ENCODE measurements at places on chromosomes 3 and 15. TPM values are rescaled to one million over a fixed set of nuclear protein-coding genes. Genes with fewer than 3 reads are reported as not detected.

GPR27 gene
- polyA plus RNA-seq: 8.3 TPM

GOLGA8J gene
- 1.0 TPM for polyA plus RNA-seq

DTX3L gene
- polyA plus RNA-seq: 14.6 TPM

GOLGA8A gene
- polyA plus RNA-seq: 36.0 TPM

NOX5 gene
- 0.38 TPM for polyA plus RNA-seq

WDR93 gene
- polyA plus RNA-seq: 2.3 TPM

PLA2G4E gene
- polyA plus RNA-seq: not detected

CHRM5 gene
- polyA plus RNA-seq: 0.07 TPM

KIF15 gene
- 25.8 TPM for polyA plus RNA-seq

ASB14 gene
- 0.58 TPM for polyA plus RNA-seq

KY gene
- polyA plus RNA-seq: 1.5 TPM

C3orf85 gene
- polyA plus RNA-seq: 16.6 TPM

SYNPR gene
- 0.12 TPM for polyA plus RNA-seq

MYO5C gene
- polyA plus RNA-seq: 22.0 TPM

GRCh38 chr3:69999140-70000027 lies at the start of gene SAMMSON:
Gene SAMMSON, plus strand, starts transcription at chr3:69999733.
- DNase-seq: no peak

DNA sequence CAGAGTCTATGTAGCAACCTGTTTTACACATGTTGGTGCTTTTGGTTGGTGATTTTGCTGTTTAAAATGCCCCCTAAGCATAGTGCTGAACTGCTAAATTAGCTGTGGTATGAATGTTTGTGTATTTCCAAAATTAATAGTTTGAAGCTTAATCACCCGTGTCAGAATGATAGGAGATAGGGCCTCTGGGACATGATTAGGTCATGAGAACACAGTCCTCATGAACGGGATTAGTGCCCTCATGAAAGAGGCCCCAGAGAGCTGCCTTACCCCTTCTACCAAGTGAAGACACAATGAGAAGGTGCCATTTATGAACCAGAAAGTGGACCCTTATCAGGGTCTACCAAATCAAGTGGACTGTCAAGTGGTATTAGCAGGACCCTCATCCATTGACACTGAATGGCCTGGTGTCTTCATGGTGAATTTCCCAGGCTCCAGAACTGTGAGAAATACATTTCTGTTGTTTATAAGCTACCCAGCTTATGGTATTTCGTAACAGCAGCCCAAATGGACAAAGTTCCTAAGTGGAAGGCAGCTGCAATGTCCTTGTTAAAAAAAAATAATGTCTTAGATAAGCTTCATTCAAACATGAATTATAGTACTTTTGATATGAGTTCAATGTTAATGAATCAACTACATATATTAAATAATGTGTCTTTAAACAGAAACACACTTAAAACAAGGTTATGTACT lies 37.7 kb upstream of the FRMD4B start:
- no peak for DNase-seq

GRCh38 chr3:46904303-46905212 lies 27.0 kb downstream of the PTH1R start:
- DNase-seq: no peak

DNA sequence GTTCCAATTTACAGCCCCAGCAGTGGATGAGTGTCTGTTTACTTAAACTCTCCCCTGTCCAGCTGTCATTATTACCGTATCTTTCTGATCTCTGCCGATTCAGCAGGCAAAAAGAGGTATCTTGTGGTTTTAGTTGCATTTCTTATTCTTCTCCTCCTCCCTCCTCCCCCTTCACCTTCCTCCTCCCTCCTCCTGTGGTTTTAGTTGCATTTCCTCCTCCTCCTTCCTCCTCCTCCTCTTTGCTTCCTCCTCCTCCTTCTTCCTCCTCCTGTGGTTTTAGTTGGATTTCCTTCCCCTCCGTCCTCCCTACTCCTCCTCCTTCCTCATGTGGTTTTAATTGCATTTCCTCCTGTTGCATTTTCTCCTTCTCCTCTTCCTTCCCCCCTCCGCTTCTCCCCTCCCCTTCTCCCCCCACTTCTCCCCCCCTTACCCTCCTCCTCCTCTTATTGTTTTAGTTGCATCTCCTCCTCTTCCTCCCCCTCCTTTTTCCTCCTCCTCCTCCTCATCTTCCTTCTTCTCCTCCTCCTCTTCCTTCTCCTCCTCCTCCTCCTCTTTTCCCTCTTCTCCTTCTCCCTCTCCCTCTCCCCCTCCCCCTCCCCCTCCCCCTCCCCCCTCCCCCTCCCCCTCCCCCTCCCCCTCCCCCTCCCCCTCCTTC lies 25.3 kb upstream of the VPS33B start:
- no peak for DNase-seq

GRCh38 chr3:170437696-170438407 lies 19.2 kb downstream of the CLDN11 start:
- no peak for DNase-seq

- no peak for DNase-seq
Measured at GRCh38 chr3:58158442-58159153, 52.2 kb downstream of the DNASE1L3 start.

DNA sequence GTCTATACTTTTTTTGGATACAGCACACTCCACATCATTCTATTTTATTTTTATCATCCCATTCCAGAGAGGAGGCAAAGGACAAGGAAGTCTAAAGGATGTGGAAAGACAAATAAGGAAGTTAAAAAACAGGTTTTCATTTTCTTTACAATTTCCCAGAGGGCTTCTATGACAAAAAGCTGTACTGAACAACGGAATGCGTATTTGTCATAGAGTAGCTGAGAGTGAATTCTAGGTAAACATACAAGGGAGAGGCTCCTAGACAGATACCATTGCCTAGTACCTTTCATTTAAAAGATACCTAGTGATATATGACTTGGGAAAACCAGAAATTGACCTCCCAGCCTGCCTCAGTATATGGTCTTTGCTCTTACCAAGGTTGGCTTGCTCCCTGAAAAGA lies 341.7 kb downstream of the FHIT start:
- DNase-seq: no peak

DNA sequence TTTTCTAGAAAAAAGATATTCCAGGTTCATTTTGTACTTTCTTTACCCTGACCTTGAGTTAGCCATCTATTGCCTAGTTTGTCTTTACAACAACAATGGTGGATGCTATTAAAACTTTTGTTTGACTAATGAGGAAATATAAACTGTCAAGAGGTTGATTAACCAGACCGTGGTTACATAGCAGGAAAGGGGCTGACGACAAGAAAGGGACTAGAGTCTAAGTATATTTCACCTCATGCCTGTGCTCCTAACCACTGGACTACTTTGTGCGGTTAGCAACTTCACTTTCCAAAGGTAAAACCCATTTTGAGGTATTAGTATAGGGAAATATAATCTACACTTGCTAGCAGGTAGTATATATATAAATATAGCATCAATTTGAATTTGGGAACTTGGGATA lies 327.1 kb downstream of the SATB1 start:
- no peak for DNase-seq

- DNase-seq: no peak
Measured at GRCh38 chr3:67437090-67437489, 217.3 kb downstream of the SUCLG2 start.

DNA sequence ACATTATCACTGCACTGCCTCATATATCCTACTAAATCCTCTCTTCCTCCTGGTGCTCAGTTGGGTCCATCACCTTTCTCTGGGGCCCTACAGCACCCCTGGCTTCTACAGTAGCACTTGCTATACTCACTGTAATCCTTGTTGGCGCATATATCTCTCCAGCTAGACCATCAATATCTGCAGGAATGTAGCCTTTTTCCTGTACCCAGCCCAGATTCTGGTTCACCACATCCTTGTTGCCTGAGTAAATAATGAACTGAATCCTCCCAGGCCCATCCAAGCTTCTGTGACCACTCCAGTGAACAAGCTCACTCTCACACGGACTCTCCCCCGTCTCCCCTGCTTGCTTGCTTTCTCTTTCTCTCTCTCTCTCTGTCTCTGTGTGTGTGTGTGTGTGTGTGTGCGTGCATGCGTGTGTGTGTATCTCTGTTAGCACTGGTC lies 62.5 kb upstream of the LIPC start:
- peak; percentile 66 for DNase-seq

GRCh38 chr3:161406594-161407555 lies 35.6 kb upstream of the SPTSSB start:
- DNase-seq: no peak

DNA sequence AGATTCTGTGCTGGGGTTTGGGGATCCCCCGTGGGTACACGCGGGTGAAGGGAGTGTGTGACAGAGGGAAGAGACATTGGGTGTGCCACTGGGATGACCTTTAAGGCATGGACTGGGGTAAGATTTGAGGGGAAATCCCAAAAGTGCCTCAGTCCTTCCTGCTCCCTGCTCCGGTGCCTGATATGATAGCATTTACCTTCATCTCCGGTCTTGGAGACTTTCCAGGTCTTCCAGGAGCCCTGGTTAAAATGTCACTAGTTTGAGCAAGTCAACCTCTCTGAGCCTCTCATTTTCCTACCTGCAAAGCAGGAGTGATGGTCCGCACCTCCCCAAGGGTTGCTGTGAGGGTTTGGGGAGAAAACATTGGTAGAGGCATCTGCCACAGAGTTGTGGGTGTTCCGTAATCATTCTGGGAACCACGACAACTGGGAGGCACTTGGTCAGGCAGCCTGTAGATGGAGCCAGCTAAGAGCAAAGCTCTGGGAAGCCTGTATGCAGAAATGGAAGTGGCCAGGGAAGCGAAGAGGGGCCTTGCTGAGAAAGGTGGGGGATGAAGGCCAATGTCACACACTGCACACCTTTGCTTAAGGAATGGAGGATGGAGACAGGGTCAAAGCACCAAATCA lies 33.9 kb upstream of the KIF23 start:
- DNase-seq: no peak

GRCh38 chr3:149839896-149840295 lies 26.9 kb downstream of the RNF13 start:
- no peak for DNase-seq

GRCh38 chr3:140186421-140186920 lies 251.5 kb downstream of the CLSTN2 start:
- DNase-seq: peak; percentile 31

DNA sequence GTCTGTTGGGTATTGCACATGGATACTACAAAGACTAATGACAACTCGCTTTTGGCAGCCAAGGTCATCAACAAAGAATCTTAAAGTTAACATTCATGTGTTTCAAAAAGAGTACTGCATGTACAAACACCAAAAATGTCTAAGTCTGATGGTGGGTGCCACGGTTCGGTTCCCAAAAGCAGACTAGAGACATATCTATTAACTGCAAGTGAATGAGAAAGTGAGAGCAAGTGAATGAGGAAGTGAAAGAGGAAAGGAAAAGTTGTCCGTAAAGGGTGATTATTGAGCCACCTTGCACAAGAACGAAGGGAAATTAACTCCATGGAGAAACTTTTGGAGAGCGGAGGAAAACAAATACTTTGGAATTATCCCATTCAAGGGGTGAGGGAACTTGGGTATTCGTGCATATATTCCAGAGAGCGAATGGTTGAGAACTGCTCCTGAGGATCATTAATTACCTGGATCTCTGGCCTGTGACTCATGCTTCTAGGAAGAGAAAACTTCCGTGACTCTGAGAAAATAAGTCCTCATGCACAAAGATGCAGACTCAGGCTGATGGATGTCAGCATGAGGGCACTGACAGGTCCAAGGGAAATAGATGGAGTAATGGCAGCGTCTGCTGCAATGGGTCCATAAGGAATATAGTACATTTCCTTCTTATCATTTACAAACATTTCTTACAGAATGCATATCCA lies 336.5 kb upstream of the TGFBR2 start:
- no peak for DNase-seq

GRCh38 chr3:139521144-139521543 lies 18.4 kb downstream of the RBP1 start:
- DNase-seq: no peak

GRCh38 chr3:53166781-53167291 lies 5.8 kb downstream of the PRKCD start:
- no peak for DNase-seq

DNA sequence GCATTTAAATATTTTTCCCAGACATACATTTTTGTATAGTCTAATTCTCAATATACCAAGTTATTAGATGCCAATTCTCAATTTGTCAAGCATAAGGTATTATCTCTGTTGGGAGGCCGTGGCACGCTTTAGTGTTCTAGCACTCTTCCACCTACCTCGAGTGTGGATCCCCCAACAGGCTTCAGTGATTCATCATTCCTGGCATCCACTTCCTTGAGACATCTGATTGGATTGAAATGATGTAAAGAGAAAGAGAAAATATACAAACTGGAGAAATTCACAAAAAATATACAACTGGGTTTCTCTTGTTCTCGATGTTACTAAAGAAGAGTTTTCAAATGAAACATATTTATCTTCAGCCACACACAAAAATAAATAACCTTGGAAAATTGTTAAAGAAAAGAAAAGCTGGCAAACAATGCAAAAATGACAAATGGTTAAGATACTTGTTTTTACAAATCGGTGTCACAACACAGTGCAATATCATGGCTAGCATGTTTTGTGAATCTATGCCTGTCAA lies 218.0 kb upstream of the CDIN1 start:
- no peak for DNase-seq

- no peak for DNase-seq
Measured at GRCh38 chr3:2838546-2839157, 271.5 kb downstream of the IL5RA start.

DNA sequence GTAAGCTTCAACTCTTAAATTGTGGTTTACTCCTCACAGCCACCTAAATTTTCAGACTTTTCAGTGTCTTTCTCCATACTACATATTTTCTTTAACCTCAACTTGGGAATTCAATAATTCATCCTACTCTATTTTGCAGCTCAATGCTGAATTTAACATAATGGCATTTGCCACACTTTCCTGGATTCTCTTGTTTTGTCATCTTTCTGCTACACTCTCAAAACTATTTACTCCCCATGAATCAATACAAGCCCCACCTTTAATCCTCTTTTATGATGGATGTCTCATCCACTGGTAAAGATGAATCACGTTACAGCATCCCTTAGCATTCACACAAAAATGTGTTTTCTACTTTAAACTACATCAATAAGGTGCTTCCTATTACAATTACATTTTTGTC lies 19.6 kb upstream of the CHMP2B start:
- DNase-seq: no peak

DNA sequence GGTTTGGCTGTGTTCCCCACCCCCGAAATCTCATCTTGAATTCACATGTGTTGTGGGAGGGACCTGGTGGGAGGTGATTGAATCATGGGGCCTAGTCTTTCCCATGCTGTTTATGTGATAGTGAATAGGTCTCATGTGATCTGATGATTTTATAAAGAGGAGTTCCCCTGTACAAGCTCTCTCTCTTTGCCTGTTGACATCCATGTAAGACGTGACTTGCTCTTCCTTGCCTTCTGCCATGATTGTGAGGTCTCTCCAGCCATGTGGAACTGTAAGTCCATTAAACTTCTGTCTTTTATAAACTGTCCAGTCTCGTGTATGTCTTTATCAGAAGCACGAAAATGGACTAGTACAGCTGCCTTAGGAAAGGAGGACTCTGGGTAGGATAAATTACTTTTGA lies 976.7 kb downstream of the MCTP2 start:
- DNase-seq: no peak

DNA sequence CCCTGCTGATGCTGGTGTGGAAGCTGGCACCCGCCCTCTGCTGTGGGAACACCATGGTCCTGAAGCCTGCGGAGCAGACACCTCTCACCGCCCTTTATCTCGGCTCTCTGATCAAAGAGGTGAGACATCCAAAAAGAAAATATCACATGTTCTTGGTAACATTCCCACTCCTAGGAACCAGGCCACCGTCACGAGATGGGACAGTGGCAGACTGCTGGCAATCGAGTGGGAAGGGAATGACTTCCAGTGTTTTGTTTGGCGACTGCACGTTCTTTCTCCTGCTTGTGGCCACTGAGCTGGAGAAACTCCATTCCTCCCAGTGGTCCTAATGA lies 14.3 kb downstream of the ALDH1A3 start:
- DNase-seq: no peak
